ENCODE measurements at places on chromosomes 4 and X.
A peak's percentile ranks its signal among the peaks of the same experiment; 100 is the strongest.

GRCh38 chrX:119015407-119016237 lies 41.2 kb downstream of the LONRF3 start:
- no peak for DNase-seq

DNA sequence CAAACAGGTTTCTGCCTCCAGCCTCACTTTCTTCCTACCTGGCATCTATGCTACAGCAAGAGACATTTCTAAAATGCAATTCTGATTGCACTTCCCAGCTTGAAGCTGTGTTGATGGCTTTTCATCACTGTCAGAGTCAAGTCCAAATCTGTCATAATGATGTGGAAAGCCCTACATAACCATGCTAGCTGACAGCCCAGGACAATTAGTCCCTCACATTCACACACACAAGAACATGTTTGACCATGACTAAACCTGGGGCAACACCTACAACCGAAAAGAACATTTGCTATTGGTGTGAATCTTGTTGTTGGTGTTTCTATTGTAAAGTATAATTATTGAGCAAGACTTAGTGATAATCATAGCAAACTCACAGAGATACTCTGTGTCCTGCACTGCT lies 58.2 kb downstream of the PPM1K start:
- no peak for DNase-seq

DNA sequence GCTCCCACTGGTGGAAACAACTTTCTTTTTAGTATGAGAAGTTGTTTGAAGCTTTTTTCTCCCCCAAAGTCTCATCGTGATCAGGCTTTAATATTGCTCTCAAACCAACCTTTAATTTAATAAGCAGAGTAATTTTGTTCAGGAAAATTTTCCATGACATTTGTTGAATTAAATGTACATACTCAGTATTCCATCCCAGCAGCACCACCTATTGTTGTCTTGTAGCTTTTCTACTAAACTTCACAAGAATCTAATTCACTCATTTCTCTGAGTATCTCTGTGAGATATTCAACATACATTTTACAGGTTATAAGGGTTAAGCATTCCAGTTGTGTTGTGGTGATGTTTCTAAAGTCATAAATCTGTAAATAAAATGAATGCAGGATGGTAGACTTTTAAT lies 218.3 kb upstream of the HAND2 start:
- DNase-seq = no peak

GRCh38 chrX:28549838-28550237 lies 37.4 kb upstream of the IL1RAPL1 start:
- DNase-seq = no peak

GRCh38 chrX:45849261-45849862 lies 648.7 kb upstream of the DIPK2B start:
- peak; percentile 7 for DNase-seq

GRCh38 chr4:84606645-84607044 lies 23.7 kb downstream of the CDS1 start:
- DNase-seq = no peak

DNA sequence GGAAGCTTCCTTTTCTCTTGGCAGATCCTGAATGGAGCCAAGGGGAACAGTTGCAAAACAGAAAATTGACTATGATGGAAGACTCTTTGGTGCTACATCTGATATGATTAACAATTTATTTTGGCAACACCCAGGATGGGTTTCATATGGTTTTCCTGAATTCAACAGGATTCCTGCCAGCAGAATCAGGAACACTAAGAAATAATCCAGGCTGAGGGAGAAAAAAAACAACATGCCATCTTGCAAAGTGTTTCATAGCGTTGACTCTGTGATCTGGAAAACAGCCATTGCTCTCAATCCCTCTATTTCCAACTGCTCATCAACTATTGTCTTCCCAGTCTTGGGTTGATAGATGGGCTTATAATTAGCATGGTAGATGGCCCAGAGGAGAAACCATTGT lies 303.8 kb upstream of the KLF3 start:
- no peak for DNase-seq

- no peak for DNase-seq
Observed at GRCh38 chr4:185167234-185167633, 24.2 kb downstream of the SLC25A4 start.

- no peak for DNase-seq
Observed at GRCh38 chr4:117225471-117225870, 140.1 kb upstream of the TRAM1L1 start.

GRCh38 chrX:23494741-23495140 lies 160.1 kb downstream of the PTCHD1 start:
- no peak for DNase-seq

DNA sequence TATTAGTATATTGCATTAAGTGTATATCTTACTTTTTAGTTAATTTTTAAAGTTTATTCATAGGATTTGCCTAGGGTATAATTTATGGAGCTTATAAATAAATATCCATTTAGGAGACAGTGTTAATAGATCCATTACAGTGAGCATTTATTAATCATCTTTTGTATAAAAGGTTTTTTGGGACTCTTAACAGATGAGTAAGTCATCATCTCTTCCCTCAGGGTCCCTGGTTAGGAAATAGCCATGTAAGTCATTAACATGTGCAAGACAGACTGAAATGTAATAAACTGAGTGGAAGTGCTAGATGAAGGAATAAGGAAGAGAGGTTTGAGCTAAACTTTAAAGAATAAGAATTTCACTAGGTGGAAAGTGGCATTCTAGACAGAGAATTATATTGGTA lies 69.2 kb downstream of the PAQR3 start:
- no peak for DNase-seq

- DNase-seq = no peak
Observed at GRCh38 chr4:129334136-129334535, 238.2 kb downstream of the C4orf33 start.

- no peak for DNase-seq
Observed at GRCh38 chr4:172995161-172995560, 173.4 kb upstream of the GALNT7 start.

- DNase-seq = peak; percentile 88
Observed at GRCh38 chr4:7828011-7828720, 111.5 kb downstream of the AFAP1 start.

DNA sequence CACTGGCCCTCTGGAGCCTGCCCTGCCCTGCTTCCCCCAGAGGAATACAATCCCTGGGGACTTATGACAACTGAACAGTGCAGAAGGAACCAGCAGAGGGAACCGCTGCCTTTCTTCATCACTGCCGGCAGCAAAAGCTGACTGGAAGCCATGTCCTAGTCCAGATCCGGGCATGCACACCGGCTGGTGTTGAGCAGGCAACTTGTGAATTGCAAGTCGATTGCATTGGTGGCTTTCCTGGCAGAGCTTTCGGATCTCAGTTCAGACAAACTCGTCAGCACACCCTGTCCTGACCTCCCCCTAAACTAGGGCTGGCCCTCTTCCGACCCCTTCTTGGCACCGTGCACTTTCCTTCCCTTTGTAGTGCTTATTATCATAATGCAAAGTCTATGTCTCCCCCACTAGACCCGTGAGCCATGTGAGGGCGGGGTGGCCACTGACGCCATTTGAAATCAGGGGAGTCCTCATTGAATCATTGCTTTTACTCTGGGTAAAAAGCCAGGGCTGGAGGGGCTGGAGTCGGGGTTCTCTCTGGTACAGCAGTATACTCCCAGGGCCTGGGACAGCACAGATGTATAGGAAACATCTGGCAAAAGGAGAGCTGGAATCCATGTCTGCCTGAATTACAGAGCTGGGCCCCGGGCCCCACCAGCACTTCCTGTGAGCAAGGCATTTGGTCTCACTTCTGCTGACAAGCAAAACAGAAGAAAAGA lies 1.8 kb downstream of the ARHGAP4 start:
- no peak for DNase-seq

GRCh38 chrX:6026980-6027379 lies 201.7 kb downstream of the NLGN4X start:
- DNase-seq = peak; percentile 6

DNA sequence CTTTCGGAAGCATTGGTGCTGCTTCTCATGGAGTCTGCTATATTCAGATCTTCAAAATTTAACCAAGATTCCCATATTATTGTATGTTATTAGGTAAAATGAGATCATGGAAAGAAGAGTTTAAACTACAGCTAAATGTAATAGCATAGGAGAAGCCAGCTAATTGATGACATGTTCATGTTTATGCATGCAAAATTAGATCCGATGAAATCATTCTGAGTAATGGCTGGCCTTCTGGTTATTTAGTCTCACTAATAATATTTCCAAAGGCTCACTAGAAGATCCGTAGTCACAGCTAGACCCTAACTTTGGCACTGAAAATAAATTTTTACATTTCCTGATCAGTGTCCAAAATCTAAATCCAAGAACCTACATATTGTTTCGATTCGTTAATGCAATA lies 19.8 kb upstream of the PHKA2 start:
- no peak for DNase-seq

- DNase-seq = no peak
Observed at GRCh38 chr4:185381288-185382196, 14.2 kb downstream of the LRP2BP start.
